Left cardiac atrium (tissue), 4 donors: ENCODE measurements at places on chromosomes 4 and X. TPM values are rescaled to one million over a fixed set of nuclear protein-coding genes. Genes with fewer than 3 reads are reported as not detected.

Gene CDKL5
- 8.1 TPM for total RNA-seq

Gene MAGEB2
- not detected for total RNA-seq

Gene CDKL2
- 0.62 TPM for total RNA-seq

Gene RS1
- total RNA-seq: not detected

Gene SPANXD
- total RNA-seq: not detected

Gene FRMPD3
- 0.15 TPM for total RNA-seq

Gene TBX22
- total RNA-seq: not detected

Gene MBNL3
- 112 TPM for total RNA-seq

Gene PLP1
- 16.0 TPM for total RNA-seq
